ENCODE measurements at places on chromosomes 2 and 18.

GRCh38 chr2:238105506-238106338 lies 5.6 kb downstream of the ESPNL start:
- DNase-seq: no peak

DNA sequence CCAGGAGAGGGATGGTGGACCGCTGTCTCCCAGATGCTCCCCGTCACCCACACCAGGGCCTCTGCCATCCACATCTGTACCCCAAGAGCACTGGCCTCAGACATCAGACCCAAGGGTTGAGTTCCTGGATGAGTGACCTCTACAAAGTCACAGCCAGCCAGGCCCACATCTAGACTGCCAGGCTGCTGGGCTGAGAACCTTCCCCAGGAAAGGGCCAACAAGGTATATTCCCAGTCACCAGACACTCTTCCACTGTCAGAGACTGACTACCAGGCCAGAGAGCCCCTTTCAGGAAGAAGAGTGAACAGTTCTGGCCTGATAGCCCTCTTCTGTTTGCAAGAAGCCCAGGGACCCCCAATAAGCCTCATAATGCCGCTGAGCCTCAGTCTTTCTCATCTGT lies 44.3 kb downstream of the C1QL2 start:
- DNase-seq: no peak

- DNase-seq: no peak
Measured at GRCh38 chr18:5975111-5976002, 80.0 kb upstream of the TMEM200C start.

GRCh38 chr18:68797871-68798270 lies at the start of gene CCDC102B:
TSS of gene CCDC102B (plus strand) at chr18:68798080. CDS start at chr18:68836764, 38,684 bp downstream.
- DNase-seq: no peak

- DNase-seq: no peak
Measured at GRCh38 chr2:222621893-222622292, 34.0 kb downstream of the FARSB start.

- DNase-seq: no peak
Measured at GRCh38 chr2:126154256-126154785, 501.6 kb upstream of the GYPC start.

DNA sequence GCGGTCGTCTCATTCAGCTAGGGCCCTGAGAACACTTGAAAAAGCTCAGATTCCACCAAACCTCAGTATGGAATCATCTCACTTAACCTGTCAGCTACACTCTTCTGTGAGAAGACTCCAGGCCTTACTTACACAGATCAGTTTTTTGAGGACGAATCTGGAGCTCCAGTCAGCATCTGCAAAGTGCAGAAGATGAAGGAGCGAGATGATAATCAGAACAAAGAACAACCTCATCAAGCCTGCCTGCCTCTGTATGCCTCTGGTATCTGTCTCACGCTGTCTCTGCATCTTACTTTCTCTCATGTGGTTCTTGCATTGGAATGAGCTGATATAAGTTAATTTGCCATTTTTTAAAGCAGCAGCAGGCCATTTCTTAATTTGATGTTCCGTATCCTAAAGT lies 444.1 kb upstream of the LRATD1 start:
- DNase-seq: no peak

DNA sequence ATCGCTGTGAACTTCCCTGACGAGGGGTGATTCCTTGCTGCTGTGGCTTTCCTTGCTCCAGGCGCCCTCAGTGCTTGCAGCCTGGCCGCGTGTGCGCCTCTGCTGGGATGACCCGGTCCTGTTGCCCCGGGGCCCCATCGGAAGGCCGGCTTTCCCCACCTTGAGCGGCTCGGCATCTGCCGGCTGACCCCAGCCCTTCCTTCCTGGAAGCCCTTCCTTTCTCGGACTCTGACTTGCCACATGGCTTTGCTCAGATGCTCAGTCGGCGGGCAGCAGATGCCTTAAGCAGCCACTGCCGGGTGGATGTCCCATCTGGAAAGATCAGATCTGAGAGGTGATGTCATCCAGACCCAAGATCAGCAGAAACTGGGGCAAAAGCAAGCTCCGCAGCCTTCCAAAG lies 100.5 kb upstream of the ODC1 start:
- no peak for DNase-seq

GRCh38 chr2:201383136-201383535 lies 26.0 kb upstream of the FLACC1 start:
- DNase-seq: no peak

GRCh38 chr2:16165518-16166326 lies 225.4 kb downstream of the MYCN start:
- no peak for DNase-seq
